ENCODE measurements at places on chromosomes 7 and 10.

DNA sequence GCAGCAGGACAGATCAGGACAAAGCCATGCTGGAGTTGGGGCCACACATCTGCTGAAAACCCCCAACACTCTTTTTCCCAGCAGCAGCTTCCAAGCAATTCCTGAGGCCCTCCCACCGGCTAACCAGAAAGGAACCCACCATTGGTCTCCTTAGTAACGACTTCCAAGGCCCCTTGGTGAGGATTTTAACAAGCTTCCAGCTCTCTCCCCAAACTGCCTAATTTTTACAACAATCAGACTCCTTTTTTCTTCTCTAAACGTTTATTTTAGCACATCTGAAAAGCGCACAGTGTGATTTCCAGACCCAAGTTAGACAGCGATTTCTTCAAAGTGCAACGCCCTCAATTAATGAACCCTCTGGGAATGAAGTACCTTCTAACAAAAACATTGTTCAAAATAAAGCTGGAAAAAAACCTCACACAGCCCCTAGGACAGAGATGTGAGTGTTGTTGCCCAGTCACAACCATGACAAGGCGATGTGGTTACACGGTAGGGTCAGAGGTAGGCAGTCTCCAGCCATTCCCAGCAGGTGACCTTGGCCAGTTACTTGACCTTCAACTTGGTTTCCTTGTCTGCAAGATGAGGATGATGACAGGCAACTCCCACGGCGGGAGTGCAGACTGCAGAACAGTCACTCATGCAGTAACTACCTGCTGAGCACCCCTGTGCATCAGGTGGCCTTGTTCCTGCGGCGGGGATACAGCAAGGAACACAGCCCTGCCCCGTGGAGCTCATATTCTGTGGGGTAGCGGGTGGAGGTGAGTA, 82.3 kb downstream of the SLIT1 start:
- DNase-seq, result no peak

GRCh38 chr7:1669954-1670893, at the start of gene ELFN1:
ELFN1 (plus strand) TSS chr7:1670277; CDS start chr7:1744597, 74,320 bp downstream.
- peak; percentile 43 for DNase-seq

GRCh38 chr7:157881048-157881771, 544.4 kb downstream of the DNAJB6 start:
- no peak for DNase-seq

GRCh38 chr10:71693377-71693776, 26.2 kb downstream of the C10orf105 start:
- no peak for DNase-seq

DNA sequence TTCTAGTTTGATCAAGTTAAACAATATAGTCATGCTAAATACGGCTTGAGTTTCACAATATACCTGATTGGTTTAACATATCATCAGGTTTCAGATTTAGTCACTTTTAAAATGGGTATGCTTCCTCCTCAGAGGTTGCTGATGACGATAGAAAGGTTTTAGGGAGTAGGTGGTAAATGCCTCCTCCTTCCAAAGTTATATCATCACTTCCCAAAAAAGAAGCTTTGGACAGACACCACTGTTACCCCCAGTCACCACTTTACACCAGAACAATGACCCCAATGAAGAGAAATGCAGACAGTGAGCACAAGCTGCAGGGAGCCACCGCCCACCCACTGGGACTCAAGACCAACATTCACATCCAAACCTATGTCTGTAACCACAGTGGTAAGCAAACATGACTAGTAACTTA, 244.6 kb downstream of the SORCS1 start:
- DNase-seq, result no peak

- DNase-seq, result no peak
Observed at GRCh38 chr7:106273009-106273668, 11.6 kb downstream of the NAMPT start.

- DNase-seq, result no peak
Observed at GRCh38 chr7:82396343-82396742, 47.2 kb downstream of the CACNA2D1 start.

DNA sequence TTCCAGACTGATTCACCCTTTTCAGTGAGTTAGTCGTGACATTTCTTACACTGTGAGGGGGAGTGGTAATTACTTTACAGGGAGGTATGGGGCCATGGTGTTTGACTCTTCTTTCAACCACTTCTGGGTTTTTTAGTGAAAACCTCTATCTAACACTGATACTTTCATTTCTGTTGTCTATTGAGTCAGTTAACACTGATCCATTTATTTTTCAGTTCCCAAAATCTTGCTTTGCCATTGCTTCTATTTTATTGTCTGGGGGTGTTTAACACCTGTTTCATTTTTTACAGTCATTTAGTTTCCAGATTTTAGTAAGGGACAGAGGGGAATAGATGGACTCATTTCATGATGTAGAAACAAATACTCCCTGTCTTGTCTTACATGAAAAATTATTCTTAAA, 61.5 kb downstream of the HELLS start:
- DNase-seq, result no peak

- DNase-seq, result no peak
Observed at GRCh38 chr10:13457958-13458686, 70.7 kb downstream of the BEND7 start.

DNA sequence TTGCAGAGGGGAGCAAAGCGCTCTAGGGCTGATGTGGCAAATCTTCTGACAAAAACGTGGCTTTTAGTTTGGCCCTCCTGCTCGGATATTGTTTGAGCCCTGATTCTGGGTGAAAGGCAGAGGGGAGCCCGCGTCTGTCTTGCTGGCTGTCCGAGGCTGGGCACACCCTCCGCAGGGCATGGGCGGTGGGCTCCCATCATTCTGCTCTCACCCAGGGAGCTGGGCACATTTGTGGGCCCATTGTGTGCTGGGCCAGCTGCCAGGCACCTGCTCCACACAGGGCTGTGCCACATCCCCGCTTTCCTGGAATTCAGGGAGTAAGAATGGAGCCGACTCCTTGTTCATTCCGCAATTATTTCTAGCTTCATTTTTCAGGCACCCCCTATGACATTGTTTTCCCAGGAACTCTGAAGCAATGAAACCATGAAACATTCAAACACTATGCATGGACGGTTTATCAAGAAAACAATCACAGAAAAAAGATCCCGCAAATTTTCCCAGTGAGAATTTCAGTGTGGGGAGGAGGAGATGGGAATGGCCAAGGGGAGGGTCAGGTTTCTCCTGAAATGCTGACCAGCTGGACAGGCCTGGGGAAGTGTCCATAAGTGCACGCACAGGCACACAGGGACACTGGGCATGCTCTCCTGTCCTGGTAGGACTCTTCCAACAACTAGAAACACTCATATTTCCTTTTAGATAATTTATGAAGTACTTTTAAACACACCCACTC, 341.1 kb downstream of the CXCL12 start:
- DNase-seq, result no peak

GRCh38 chr7:129958643-129959470, 6.1 kb upstream of the UBE2H start:
- no peak for DNase-seq

GRCh38 chr10:22832066-22832602, 95.7 kb upstream of the ARMC3 start:
- DNase-seq, result no peak
